Muscle of back (tissue), 13 donors: ENCODE measurements at places on chromosomes 7 and 10.

DNA sequence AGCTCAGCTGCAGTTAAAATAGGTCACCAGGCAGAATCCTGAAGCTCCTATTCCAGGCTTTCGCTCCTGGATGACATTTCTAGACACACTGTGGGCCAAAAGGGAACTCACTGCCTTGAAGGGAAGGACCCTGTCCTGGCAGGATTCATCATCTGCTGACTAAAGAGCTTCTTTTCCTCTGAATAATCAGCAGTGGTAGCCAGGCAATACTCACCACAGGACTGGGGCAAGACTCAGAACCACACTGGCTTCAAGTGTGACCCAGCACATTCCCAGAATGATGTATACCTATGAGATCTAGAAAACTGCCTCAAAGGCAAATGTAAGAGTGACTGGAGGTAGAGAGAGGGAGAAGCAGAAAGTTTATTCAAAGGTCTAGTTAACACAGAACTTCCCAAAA is 29.5 kb upstream of the EBF3 start:
- DNase-seq = no peak

- no peak for DNase-seq
Observed at GRCh38 chr10:14173391-14173705, 157.4 kb downstream of the FRMD4A start.

DNA sequence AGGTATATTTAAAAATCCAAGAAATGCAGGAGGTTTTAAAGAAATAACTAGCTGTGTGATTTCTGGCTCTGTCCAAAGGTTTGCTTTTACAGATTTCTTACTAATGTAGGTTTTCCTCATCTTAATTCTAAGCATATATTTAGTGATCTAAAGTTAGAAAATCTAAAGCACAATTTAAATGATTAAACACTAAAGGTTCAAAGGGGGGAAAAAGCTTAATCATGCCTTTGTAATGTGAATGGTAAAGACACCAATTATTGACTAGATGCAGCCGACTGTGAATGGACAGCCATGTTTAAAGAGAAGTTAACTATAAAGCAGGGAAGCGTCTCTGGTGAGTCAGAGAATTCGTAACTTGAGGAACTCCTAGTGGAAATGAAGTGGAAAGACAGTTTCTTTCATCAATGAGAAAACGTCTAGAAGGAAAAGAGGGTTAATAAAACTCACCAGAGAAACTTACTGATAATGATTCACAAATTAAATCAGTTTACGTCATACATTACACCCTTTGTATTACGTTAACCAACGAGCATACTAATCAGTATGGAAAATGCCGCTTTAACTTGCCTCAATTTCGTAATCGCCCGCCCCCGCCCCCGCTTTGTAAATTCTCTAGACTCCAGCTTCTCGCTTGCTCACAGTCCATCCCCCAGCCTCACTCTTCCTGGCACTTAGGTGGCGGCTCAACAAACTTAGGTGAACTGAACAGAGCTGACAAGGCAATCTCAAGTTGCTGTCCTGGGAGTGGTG is 1.1 kb upstream of the HBP1 start:
- peak; percentile 83 for DNase-seq

GRCh38 chr7:90657481-90657880 is 61.4 kb downstream of the CDK14 start:
- DNase-seq = no peak

GRCh38 chr10:94173594-94173993 is 179.9 kb downstream of the PLCE1 start:
- peak; percentile 10 for DNase-seq

DNA sequence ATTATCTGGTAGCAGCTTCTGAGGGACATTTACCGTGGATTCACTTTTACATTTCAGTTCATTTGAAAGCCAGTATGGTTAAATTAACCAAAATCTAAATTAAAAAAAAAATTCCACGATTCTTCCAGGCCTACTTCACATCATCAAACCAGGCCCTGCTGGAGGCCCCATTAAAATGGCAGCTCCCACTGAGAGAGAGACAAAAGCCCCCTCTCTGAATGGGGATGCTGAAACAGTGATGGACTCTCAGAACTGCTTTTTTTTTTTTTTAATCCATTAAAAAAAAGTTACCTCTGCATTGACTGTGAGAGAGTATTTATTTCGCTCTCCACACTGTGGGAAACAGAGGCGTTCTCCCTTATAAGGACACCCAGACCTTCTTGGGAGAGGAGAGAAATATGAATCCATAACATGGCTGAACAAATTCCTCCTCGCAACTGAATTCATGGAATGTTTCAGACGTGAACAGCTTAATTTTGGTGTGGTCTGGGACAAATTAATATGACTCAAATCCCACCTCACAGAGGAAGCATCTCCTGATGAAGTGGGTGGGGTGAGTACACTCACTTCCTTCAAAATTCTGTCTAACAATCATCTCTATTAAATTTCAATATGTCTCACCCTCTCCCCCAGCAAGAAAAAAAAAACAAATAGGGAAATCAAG is 73.5 kb downstream of the SAMD9 start:
- DNase-seq = no peak
